ENCODE measurements at places on chromosomes 7 and 10.

- ATAC-seq = no peak
Measured at GRCh38 chr7:121195010-121195409, 133.8 kb upstream of the WNT16 start.

DNA sequence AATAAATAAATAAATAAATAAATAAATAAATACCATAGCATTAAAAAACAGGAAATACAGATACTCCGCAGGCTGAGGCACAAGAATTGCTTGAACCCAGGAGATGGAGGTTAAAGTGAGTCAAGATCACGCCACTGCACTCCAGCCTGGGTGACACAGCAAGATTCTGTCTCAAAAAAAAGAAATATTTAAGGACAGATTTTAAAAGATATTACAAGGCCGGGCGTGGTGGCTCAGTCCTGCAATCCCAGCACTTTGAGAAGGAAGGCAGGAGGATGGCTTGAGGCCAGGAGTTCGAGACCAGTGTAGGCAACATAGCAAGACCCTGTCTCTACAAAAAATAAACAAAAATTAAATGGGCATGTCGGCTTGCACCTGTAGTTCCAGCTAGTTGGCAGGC is 17.5 kb upstream of the SNX8 start:
- no peak for ATAC-seq

DNA sequence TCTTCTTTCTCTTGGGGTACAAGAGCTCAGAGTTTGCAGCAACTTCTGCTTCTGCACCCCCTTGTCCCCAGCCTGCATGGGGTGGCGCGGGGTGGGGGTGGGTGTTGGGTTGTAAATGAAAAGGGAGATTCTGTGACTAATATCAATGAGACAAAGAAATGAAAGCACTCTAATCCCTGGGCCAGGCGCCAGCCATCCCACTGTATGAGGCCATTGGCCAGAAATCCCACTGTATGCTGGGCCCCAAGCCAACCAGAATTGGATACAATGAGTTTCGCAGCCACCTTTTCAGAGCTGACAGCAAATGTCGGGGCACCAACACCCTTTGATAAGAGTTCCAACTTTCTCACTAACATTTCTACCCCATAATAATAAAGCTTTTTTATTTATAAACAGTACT is 10.9 kb upstream of the PTN start:
- ATAC-seq = no peak

- no peak for ATAC-seq
Measured at GRCh38 chr10:68562661-68563570, 2.8 kb downstream of the TET1 start.

GRCh38 chr7:136009488-136010079 is 32.4 kb upstream of the MTPN start:
- peak; percentile 42 for ATAC-seq

DNA sequence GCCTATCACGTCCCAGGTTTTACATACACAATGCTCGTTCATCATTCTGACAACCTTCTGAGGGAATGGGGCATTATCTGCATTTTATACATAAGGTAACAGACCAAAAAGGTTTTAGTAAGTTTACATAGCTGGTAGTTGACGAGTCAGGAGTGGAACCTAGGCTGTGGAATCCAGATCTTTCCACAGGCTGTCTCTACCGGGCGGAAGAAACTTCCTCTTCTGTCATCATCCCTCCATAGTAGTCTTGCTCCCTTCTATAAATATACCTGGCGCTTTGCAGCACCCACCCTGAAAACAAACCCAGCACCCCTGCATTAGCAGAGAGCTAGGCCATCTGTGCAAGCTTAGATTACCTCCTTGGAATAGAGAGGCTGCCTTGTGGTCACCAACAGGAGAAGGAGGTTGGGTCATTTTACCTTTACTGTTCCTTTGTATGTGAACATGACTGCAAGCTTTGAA is 1.3 kb downstream of the TSPAN13 start:
- no peak for ATAC-seq

DNA sequence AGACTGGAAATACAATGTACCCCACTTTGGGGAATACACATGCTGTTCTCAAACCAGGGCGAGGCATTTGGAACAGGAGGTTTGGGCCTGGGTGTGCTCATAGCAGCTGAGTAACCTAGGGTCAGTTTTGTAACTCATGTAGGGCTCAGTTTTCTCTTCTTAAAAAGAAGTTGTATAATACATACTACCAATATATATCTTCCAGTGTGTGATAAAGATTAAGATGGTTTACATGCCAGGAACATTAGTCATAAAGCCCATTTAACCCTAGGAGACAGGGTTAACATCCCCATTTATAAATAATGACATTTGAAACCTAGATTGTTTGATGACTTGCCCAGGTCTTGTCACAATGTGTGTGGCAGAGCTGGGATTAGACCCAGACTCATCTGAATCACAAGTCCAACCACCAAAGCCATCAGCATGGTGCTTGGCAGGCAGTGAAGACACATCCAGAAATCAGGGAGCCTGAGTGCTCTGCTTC is 6.0 kb downstream of the AKR1B10 start:
- ATAC-seq = peak; percentile 35

DNA sequence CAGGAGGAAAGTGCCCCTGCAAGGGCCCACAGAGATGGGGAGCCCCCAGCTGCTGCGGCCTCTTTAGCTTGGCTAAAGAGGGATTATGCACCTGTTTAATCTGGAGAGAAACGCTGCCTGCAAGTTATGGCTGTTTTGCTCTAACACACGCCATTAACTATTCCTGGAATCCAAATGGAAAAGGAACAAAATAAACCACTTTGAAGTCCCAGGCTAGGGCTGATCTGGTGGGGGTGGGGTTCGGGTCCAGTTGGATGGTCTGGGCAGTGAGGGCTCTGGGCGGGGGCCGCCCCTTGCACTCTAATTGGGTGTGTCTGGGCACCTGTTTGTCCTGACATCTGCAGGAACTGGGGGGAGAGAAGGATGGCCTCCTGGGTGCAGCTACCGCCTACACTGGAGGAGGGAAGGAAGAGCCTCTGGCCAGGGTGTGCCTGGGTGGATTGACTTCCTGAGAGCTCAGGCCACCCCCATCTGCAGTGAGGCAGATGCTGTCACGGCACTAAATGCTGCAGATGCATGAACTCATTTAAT is 300.6 kb downstream of the ZEB1 start:
- peak; percentile 22 for ATAC-seq

DNA sequence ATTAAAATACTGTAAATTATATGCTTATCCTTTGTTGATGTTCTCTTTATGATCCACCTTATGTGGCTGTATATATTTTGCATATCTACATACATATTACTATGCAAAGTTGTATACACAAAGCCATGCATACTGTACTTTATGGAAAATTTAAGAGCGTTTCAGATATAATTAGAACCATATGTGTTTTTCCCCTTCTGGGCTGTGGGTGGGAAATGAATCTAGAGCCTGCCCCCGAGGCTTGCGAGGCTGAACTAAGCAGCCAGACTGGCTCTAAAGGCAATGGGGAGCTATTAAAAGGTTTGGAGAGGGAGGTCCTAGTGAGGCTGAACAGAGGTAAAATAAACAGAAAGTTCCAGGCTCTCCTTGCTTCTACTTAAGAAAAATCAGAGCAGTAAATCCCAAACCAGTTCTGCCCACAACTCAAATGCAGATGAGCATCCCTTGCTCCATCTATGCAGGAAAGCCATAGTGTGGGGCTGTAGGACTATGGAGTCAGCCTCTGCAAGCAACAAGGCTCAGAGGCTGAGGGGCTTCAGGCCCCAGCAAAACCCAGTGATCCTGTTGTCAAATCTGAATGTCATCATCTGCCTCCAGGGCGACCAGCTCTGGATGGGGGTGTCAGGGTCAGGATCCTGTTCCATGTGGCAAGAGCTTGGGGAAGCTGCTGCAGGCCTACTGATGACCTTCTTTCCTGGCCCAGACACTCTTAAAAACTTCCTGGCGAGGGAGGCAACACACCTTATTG is 14.1 kb upstream of the DDIT4 start:
- no peak for ATAC-seq

DNA sequence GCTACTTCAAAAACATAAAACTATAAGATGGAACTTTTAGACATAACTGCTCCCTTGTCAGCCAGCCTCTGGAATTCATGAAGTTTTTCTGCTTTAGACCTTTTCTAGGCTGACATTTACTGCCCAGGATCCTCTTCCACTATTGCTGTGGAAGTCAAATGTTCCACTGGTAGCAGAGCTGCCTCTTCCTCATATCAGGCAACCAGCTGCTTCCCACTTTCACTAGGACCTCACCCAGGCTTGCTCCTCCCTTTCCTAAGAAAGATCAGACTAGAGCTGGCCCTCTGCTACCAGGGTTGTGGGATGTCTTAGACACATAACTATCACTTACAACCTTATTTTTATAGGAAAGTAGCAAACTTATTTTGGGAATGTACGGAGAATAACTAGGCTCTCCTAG is 121.5 kb downstream of the CTTNBP2 start:
- ATAC-seq = no peak

- ATAC-seq = no peak
Measured at GRCh38 chr10:105759669-105760068, 1118.6 kb downstream of the SORCS3 start.

GRCh38 chr10:17981766-17982380 is 30.2 kb downstream of the SLC39A12 start:
- ATAC-seq = no peak

DNA sequence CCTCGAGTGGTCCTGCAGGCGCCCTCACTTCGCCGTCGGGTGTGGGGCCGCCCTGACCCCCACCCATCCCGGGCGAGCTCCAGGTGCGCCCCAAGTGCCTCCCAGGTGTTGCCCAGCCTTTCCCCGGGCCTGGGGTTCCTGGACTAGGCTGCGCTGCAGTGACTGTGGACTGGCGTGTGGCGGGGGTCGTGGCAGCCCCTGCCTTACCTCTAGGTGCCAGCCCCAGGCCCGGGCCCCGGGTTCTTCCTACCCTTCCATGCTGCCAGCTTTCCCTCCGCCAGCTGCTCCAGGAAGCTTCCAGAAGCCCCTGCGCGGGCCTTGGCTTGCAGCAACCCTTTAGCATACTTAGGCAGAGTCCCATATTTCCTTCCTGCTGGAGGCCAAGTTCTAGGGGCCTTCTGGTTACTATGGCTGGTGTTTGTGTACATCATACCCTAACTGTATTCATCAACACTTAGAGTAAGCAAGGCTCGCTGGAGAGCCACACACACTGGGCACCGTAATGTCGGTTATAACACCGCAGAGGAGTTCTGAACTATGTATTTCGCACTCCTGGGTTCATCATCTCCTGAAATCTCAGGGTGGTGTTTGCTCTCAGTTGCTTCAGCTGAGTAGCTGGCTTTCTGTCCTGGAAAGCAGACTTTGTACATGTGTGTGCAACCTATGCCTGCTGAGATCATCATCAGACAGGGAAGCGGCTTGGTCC is 471 bp downstream of the MGMT start:
- no peak for ATAC-seq

DNA sequence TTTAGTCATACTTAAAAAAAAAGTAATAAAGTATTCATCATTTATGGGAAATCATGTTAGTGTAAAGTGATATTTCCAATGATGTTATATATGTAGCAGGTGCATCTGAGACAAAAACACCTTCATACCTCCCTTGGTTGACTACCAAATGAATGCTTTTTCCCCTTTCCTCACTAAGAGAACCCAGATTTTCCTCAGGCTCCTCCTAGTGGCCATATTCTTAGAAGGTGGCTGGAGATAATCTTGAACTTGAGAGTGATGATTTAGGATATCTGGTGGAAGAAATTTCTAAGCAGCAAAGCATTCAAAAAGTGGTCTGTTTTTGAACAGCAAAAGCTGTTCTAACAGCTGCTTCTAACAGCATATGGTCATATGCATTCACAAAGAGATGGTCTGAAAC is 16.8 kb upstream of the DNAH11 start:
- ATAC-seq = no peak

DNA sequence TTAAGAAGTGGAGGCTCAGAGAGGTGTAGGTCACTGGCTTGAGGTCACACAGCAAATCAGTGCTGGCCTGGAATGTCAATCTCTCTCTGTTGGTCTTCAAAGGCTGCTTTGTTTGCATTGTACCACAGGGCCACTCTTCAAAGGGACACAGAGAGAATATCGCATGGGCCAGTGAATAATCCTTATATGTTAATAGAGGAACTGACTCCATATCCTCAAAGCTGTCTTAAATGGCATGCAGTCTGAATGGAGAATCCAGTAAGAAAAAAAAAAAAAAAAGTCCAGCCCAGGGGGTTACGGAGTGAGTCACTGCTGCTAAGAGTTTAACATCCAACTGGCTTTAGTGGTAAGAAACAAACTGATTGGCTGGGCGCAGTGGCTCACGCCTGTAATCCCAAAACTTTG is 54.1 kb downstream of the NRAP start:
- ATAC-seq = no peak

DNA sequence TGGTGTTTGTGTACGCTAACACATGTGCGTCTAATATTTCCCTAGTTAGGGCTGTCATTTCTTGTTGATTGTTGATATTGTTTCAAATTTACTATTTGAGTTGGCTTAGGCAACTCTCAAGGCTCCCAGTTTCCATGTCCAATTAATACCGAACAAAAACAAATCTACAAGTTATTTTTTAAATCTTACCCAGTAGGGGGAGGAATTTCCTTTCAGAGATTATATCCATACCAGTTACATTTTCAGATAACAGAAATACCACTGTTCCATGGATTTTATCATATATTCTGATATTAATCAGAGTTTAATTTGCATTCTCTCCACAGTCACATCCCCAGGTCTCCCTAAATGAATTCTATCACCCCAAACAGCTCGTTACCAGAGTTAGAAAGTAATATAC is 7.2 kb upstream of the AKR1B10 start:
- no peak for ATAC-seq

GRCh38 chr7:18437101-18437500 is 58.4 kb upstream of the HDAC9 start:
- ATAC-seq = no peak

DNA sequence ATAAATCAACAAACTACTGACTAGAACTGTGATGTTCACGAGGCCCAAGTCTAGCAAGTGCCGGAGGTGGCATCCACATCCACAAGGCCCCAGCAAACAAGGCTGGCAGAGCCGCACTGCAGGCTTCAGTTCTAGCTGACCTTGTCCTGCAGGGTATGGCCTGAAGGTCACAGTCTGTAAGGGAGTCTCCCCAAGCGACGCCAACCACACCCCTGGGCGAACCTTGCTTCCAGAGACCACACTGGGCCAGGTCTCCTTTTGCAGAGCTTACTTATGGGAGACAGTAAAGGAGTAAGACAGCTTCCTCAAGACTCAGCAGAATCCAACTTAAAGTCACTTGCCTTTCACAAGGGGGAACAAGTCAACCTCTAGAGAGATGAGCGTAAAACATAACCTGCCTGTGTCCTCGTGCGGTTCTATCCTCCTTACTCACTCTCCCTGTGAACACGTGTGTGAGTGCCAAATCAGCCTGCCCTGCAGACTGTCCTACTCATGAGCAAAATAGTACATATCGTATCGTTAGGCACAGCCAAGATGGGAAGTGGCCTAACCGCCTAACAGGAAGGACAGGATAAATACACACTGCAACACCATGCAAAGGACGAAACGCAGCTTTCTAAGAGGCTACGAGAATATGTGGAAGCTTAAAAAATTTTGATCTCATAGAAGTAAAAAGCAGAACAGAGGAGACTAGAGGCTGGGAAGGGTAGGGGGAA is 22.7 kb downstream of the FAM53B start:
- peak; percentile 50 for ATAC-seq
